Mesothelial cell of epicardium (in vitro differentiated cells): ENCODE measurements at places on chromosomes 16 and 17.

DNA sequence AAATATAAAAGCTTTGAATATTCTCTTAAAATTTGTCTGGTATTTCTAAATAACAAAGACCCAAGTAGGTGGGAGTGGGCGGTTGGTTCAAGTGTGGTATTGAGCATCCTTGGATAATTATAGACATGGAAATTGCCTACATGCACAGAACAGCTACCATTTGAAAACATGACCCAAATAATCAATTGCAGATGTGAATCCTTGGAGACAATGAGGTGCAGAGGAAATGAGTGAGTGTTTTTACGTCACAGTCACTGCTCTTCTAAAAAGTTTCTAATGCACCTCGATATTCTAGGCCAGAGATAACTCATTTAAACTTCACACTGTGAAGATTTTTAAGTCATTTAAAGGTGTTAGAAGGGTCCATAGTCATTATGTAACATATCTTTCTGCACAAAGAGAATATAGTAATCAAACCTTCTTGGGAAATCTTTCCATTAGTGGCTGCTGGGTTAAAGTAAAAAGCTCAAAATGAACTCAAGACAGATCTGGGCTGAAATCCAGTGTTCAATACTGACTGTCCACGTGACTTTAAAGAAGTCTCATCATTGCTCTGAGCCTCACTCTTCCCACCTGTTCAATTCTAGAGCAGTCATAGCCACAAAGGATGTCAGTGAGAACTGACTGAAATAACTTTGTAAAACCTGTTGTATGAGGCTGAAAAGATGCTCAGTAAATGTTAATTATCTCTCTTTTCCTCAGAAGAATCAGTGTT, 144.5 kb downstream of the CDH11 start:
- DNase-seq, result no peak

DNA sequence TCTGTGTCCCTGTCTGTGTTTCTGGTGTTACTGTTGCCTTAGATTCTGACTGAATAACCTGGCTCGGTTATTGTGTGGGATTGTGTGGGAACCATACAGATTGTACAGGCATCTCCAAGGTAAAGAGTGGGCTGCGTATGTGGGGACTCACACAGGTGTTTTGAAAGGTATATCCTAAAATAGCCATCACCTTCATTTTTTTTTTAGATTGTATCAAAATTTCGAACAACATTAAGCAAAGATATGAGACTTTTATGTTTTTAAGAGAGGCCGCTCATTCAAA, 53.5 kb downstream of the ATP2C2 start:
- no peak for DNase-seq

GRCh38 chr16:89244754-89245153, 27.3 kb downstream of the ZNF778 start:
- no peak for DNase-seq

- DNase-seq, result no peak
Observed at GRCh38 chr16:81612351-81613163, 166.5 kb upstream of the PLCG2 start.

- no peak for DNase-seq
Observed at GRCh38 chr16:27518226-27518625, 31.5 kb downstream of the GTF3C1 start.

DNA sequence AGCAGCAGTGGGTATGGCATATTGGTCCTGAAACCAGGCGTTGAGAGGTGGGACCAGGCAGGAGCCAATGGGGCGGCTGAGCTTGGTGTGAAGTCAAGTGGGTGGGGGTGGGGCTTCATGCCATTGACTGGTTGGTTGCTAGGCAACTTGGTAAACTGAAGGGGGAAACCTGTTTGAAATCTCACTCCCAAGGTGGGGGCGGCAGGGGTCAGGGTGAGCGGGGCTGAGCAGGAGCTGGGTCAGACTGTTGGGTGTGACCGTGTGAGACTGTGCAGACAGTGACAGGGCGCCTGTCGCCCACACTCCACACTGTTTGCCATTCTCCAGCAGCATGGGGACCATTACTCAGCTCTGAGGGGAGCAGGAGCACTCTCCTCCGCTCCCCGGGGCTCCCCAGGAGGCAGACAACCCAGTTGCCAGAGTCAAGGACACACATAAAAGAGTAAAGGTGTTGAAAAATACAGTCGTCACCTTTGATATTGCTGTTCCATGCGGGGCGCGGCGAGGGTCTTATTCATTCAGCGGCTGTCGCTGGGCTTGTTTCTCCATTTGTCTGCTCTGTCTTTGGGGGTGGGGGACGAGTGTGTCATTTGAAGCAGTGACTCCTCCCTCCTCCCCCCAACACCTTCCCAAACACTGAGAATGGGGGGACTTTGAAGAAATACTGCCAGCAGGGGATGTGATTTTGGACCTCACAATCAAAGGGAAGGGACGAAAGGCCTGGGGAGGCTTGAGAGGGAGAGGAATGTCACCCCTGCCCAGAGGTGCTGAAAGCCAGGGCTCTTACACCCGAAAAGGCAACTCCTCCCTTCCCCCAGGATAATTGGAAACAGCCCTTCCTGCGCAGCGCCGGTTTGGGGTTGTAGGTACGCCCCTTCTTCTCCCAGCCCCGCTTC, 1.2 kb upstream of the EFNB3 start:
- peak; percentile 56 for DNase-seq
